NCI-H774 (cell line): ENCODE measurements at places on chromosomes 7 and 10.

GRCh38 chr10:44898665-44899064, 12.5 kb upstream of the TMEM72 start:
- DNase-seq = no peak

GRCh38 chr7:131935180-131935579, 378.8 kb upstream of the PODXL start:
- DNase-seq = no peak

- no peak for DNase-seq
Measured at GRCh38 chr7:141323826-141324225, 227.4 kb upstream of the AGK start.

DNA sequence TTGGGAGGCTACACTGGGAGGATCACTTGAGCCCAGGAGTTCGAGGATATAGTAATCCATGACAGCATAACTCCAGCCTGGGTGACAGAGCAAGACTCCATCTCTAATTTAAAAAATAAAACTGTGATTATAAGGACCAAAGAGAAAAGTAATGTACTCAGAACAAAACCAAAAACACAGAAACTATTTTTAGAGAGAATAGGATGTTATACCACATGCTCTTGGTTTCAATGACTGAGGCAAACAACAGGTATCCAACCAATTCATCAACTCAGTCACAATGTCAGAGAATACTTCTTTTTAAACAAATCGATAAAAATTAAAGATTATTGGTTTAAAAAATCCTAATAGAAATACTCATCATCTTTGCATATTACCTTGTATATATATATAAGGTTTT, 186.7 kb downstream of the TPK1 start:
- DNase-seq = no peak

- DNase-seq = no peak
Measured at GRCh38 chr7:117322741-117323304, at the start of gene WNT2. WNT2 (minus strand) TSS chr7:117323058; CDS start chr7:117322989, 69 bp downstream.

DNA sequence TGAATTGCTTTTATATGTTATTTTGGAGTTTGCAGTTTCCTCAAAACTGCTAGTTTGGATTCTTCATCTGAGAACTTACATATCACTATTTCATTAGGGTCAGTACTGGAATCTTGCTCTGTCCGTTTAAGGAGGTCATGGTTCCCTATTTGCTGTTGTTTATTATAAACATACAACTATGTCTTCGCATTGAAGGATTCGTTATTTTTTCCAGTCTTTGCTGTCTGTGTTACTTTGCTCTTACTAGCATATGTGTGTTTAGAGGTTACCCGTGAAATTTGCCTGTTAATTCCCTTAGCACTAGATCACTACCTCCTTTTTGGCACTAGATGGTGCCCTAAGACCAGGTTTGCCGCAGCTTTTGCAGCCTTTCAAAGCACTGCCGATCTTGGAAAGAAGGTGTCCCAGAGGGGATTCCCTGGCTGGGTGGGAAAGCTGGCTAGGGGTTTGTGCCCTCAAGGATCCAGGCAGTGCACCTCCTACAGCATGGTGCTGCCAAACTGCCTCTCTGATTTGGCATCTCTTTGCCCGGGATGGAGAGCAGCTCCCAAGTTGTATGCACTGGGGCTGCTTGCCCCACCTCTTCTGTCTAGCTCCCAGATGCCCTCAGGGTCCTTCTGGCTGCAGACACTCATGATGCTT, 103.1 kb upstream of the APBB1IP start:
- peak; percentile 38 for DNase-seq

DNA sequence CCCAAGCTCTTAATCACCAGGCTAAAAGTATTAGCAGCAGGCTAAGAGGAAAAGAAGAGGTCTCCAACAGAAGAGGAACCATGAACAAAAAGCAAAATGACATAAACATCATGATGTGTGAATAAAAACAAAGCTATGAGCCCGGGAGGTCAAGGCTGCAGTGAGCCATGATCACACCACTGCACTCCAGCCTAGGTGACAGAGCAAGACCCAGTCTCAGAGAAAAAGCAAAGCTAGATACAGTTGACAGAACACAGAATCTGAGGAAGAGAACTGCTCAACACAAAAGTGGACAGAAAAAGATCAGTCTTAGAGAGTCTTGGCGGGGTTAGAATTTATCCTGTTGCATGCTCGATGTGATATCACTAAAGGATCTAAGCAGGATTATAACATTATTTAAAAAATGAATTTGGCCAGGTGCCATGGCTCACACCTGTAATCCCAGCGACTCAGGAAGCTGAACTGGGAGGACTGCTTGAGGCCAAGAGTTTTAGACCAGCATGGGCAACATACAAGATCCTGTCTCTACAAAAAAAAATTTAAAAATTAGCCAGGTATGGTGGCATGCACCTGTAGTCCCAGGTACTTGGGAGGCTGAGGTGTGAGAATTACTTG, 37.5 kb downstream of the NT5C2 start:
- DNase-seq = no peak

GRCh38 chr7:75906991-75907667, 7.8 kb upstream of the POR start:
- DNase-seq = no peak

GRCh38 chr7:2638224-2638991, 6.6 kb downstream of the TTYH3 start:
- no peak for DNase-seq

DNA sequence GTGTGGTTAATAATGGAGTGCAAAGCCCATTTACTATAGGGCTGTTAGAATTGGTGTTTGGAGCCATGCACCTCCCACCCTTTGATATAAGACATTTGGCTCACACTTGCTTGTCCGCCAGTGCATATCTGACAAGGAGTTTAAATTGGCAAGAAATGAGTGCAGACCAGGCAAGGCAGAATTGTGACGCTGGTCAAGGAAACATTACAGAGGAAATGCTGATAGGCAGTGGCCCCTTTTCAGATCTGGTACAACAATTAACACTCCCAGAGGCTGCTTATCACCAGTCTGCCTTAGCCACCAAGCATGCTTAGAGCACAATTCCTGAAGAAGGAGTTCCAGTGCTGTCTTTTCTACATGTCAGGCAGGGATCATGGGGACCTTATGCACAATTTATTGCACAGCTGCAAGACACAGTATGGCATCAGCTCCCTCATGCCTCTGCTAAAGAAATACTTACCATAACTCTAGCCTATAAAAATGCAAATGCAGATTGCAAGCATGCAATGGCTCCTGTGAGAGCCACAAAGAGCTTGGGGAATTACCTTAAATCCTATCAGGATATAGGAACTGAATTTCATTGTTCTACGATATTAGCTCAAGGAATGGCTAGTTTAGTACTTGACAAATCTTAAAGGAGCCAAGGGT, 35.2 kb downstream of the OR13A1 start:
- no peak for DNase-seq

- no peak for DNase-seq
Measured at GRCh38 chr7:1055956-1056784, 11.8 kb downstream of the GPR146 start.

DNA sequence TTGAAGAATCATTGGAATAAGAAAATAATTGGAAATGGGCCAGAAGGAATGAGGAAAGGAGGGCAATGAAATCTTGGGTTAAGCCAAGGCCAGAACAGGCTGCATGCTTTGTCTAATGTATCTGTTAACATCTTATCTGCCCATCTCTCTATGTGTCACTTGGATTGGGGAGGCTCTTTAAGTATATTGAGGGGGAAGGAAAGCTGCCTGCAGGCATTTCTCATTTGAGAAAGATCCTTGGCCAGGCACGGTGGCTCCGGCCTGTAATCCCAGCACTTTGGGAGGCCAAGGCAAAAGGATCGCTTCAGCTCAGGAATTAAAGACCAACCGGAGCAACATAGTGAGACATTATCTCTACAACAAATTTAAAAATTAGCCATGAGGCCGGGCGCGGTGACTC, 14.3 kb downstream of the PCBD1 start:
- DNase-seq = no peak

- no peak for DNase-seq
Measured at GRCh38 chr10:132263866-132264265, 43.9 kb downstream of the STK32C start.
